ENCODE measurements at places on chromosomes 12 and 14.

DNA sequence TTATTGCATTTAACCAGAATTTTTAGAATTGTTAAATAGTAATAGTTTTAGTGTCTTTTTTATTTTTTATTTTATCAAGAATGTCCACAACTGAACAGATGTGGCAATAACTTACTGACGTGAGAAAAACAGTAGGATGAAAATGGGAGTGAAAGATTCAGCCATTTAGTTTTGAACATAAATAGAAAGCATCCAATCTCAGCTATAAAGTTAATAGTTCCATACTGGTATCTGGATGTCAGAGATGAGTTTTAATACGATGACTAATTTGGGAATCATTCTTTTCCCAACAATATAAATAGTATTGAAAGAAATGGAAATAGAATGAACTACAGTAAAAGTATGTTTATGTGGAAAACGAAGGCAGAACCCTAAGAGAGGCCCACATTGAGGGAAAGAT is 159.4 kb downstream of the EPS8 start:
- no peak for DNase-seq

- DNase-seq, result no peak
These were observed 25.5 kb downstream of the CLECL1 start for GRCh38 chr12:9707356-9707755.

DNA sequence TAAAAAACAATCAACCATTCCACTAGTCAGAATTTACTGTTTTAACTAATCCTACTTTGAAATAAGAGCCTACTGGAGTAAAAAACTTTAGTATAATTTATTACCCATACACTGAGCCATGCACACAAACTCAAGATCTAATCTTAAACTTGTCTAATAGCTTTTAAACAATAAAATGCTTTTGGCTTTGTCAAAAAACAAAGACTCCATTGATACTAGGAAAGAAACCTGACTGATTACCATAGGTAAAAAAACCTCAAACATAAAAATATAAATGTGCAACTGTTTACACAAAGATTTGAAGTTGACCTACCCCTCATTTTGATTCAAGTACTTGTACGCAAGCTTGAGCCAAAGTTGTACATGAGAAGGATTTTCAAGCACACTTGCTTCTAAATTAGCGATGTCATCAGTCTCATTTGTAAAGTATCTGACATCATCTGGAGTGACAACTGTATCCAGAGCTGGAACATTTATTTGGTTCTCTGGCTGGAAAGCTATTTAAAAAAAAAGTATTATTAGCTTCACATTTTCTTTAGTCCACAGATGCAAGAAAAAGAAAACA is 36.1 kb downstream of the ZFC3H1 start:
- DNase-seq, result no peak

GRCh38 chr12:115895247-115895646 is 382.2 kb downstream of the MED13L start:
- DNase-seq, result no peak

GRCh38 chr12:85872497-85873091 is 1.5 kb upstream of the NTS start:
- no peak for DNase-seq
